ENCODE measurements at places on chromosomes 11 and 22.

- DNase-seq, result no peak
These were observed 28.1 kb downstream of the VPS37C start for GRCh38 chr11:61133145-61133544.

DNA sequence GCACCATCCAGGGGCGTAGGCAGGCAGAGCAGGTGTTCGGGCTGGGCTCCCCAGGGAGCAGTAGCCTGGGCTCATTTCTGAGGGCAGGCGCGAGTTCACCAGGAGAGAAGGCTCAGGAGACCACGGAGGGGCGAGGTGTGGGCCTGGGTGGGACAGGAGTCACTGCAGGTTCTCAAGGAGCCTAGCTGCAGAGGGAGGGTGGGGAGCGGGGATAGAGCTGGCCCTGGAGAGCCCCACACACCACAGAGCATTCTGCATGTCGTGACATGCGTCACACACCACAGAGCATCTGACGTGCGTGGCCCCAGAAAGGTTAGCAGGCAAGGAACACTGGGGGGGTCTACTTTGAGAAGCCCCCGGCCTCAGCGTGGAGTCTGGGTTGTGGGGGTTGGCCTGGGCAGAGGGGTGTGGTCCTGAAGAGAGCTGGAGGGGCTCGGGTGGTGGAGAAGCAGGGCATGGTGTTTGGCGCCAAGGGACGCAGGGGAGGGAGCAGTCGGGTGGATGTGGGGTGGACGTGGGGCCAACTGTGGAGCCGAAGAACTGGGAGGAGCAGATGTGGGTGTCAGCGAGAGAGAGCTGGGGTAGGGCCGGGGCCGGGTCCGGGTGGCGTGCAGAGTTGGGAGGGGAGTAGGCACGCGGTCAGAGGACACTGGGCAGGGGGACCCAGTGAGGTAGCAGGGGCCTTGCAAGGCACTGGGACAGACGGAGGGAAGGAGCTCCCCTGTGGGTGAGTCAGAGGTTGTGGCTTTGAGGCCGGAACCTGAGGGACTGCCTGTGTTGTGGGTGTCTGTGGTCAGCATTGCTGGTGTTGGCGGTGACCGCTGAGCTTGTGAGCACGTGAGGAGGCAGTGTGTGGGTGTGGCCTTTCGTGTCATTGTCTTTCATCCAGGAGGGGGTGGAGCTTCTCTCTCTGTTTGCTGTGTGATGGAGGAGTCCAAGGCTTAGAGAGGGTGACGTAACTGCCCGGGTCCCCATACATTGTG is 25.5 kb downstream of the CTTN start:
- no peak for DNase-seq

GRCh38 chr11:71452199-71453036 is 585 bp upstream of the NADSYN1 start:
- DNase-seq, result no peak

- DNase-seq, result no peak
These were observed 24.1 kb downstream of the ARVCF start for GRCh38 chr22:19992481-19992911.

DNA sequence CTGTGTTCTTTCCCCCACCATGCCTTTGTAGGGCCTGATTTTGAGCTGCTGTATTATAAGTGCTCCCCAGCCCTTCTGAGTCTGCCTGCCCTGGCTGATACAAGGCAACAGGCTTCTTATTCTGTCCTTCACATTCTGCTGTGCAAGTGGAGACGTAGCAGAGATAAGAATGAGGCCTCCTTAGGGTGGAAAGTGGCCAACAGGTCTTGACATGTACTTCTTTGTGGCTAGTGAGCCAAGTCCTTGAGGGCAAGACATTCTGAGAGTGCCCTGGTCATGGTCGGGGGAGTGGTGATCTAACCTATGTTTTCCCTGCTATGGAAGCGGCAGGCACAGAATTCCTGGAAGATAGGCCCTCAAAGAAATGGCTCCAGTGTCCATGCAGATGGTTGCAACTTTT is 235.7 kb upstream of the CADM1 start:
- no peak for DNase-seq

GRCh38 chr11:91871791-91872190 is 352.8 kb upstream of the FAT3 start:
- DNase-seq, result no peak

DNA sequence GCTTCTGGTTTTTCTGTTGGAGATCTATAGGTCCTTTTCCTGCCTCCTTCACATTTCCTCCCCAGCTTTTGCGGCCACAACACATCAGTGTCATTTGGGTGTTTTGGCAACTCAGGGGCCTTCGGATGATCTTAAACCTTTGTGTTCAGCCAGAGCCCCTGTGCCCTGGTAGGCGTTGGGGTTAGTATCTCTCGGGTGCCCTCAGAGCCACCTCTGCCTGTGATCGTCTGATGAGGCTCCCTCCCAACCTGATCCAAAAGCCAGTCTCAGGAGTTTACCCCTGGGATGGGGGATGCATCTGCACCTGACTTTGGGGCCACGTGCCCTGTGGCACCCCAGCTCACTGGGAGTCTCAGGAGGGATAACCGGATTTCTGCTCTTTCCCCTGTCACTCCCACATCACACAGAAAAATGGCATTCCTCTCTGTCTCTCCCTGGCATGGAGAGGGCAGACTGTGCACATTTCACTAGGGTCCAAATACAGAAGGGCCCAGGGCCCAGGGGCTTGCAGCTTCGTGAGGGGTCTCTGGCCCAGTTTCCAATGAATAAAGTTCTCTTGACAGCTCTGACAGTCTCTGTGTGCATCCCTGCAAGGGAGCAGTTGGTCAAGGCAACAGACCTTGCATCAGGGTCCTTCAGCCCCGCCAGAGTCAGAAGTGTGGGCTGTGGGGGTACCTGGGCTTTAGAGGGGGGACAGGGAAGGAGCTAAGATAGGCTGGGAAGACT is 2.6 kb downstream of the RNF26 start:
- no peak for DNase-seq

- DNase-seq, result no peak
These were observed 860.3 kb downstream of the LUZP2 start for GRCh38 chr11:25357133-25357532.

DNA sequence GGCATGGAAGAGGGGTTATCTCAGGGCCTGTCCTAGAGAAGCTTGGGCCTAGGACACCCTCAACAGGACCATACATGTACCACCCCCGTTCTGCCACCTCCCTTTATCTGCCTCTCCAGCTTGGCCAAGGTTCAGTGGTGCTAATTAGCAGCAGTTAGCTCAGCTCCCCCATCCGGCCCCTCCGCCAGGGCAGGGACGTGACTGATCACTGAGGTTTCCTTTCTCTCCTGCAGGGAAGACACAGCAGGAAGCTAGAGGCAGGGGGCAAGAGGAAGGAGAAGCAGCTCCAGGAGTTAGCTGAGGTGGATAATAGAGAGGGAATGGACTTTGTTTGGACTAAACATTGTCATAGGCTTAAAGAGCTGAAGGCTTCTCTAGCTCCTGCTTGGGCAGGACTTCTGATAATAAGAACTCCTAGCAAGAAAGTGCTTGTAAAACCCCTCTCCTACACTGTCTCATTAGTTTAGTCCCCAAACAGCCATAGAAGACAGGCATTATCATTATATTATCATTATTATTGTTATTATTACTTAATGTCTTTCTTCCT is 53.8 kb downstream of the BUD13 start:
- DNase-seq, result no peak

- no peak for DNase-seq
These were observed 392.9 kb downstream of the NTM start for GRCh38 chr11:131763193-131763890.

- no peak for DNase-seq
These were observed 1335.3 kb downstream of the TBC1D22A start for GRCh38 chr22:48097723-48098122.

- no peak for DNase-seq
These were observed 72.8 kb upstream of the SPON1 start for GRCh38 chr11:13889552-13890249.

DNA sequence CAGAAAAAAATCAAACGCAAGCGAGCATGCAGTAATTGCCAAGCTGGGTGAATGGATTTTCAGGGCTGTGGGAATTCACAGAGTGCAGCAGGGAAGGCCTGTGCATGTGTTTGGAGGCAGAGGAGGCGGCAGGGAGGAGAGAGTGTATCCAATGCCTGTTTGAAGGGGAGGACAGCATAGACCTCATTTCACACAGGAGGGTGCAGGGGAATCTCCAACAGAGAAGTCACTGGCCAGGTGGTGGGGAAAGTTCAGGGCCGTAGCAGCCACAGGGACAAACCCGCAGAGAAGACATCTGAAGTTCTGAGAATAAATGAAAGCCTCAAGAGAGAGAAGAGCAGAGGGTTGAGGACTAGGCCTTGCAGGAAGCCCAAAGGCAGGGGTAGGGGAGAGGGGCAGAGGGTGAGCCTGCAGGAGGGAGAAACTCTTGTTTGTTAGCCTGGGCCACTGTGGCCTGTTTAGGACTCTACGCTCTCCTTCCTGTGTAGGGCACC is 19.2 kb upstream of the KDM2A start:
- DNase-seq, result no peak

- no peak for DNase-seq
These were observed 78.5 kb downstream of the TENM4 start for GRCh38 chr11:79362206-79362757.

GRCh38 chr22:27133019-27133431 is 475.6 kb downstream of the MIAT start:
- no peak for DNase-seq

DNA sequence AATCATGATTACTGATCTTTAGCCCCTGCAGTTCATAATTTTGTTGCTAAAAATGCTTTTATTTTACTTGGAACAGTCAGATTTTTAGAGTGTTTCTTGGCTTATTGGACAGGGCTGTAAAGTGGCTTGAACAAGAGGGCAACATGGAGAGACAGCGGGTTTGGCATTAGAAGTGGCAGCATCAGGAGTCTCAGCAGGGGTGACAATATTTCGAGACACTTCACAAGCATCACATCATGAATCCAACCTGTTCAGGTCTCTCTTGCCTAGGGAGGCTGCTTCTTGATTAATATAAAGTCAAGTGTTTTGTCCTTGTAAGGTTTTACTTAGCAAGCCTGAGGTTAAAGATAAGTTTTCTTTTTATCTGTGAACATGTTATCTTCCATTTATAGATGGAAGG is 2249.5 kb downstream of the LRRC4C start:
- DNase-seq, result no peak
